H1 (cell line): ENCODE measurements at places on chromosomes 16 and 17.

- DNase-seq, result no peak
Measured at GRCh38 chr17:79989106-79989835, 46.4 kb downstream of the TBC1D16 start.

DNA sequence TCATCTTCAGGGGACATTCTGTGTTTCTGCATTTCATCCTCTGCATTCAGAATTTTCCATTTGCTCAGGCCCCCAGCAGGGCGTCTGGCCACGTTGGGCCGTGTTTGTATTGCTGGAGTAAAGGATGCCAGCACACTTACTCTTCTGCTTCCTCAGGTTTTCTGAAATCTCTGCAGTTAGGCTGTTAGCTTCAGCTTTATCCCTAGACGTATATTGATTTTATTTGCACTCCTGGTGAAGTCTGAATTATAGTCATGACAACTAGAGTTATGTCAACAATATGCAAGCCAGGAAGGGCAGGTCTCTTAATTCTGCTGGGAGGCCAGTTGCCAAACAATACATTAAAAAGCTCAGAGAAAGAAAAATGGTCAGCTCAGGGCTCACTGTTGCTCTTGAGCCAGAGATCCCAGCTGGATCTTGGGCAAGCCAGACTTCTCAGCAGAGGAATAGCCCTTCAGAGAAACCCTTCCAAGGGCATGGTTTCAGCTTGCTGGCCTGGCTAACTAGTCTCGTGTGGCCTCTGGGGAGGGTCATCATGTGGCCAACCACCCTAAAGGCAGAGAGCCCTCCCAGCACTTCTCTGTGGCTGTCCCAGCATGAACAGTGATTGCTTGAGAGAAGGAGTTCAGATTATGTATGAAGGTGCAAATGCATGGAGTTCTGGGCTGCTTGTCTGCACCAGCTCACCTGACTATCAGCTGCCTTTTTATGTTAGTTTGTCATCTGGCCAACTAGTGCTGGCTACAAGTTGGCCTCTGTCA lies 110.2 kb upstream of the CACNG5 start:
- no peak for DNase-seq

DNA sequence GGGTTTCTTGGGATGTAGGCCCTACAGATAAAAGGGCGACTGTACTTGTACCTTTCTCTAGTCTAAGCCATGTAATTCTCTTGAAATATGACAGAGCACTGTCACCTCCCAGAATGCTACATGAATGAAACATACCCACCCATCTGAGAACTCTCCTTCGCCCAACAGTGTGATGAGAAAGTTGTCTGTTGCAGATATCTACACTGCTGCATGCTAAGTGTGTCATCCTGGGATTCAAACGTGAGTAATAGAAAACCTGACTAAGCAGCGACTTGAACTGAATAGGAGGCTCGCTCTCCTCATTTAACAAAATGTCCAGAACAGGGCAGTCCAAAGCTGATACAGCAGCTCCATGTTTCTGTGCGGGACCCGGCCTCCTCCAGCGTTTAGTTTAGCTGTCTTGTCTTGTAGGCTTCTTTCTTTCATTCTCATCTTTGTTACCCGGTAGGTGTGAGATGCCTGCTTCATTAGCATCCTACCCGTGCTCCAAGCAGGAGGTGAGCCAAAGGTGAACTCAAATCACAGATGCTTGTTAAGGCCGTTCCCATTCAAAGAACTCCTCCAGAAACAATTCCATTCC lies 211.9 kb downstream of the PRKCA start:
- DNase-seq, result no peak

- peak; percentile 31 for DNase-seq
Measured at GRCh38 chr17:41615454-41615853, 2.9 kb upstream of the KRT16 start.

GRCh38 chr17:41785091-41785858 lies 1.2 kb downstream of the JUP start:
- peak; percentile 80 for DNase-seq
